ENCODE measurements at places on chromosomes 2 and 18.

GRCh38 chr2:174662859-174663258, 65.3 kb upstream of the WIPF1 start:
- no peak for DNase-seq

DNA sequence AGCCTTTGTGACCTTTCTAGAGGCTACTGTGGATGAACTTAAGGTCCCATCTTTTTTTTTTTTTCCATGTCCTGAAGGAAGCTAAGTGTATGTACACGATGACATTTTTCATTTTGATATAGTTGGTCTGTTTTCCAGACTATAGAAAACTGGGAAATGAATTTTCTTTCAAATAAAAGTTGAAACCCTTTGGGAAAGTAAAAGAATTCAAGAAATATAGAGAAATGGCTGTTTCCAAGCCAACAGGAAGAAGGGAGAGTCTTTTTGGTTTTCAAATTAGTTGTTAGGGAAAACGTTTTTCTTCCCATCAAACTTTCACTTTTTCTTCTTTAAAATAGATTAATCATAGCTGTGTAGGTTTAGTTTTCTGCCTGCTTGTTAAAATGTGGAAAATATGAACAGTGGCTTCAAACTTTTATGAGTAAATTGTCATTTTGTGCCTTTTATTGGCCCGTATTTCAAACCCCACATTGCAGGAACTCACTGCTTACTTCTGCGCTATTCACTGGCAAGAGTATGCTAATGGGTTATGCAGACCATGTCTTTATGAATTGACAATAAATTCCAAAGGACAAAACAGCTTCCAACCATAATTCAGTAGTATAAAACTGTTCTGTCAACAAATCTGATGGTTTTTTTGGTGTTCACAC, 27.7 kb upstream of the LYPD1 start:
- DNase-seq: no peak

DNA sequence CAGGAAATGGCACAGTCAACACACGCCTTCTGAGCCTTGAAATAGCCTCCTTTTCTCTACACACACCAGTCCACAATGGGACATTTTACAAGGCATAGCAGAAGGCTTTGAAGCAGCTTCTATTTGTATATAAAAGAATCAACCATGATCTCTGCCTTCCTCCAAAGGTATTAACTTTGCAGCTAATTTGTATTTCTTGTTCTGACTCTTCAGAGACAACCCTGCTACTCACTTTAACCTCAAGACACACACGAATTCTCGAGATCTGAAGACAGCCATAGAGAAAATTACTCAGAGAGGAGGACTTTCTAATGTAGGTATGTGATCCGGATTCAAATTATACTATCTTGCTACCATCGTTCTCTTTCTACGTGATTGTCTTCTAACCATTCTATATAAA, 104.6 kb downstream of the VIT start:
- DNase-seq: no peak

- no peak for DNase-seq
These were observed 17.2 kb downstream of the SNORC start for GRCh38 chr2:232887171-232887850.

GRCh38 chr2:163730556-163730955, 5.3 kb downstream of the FIGN start:
- no peak for DNase-seq

DNA sequence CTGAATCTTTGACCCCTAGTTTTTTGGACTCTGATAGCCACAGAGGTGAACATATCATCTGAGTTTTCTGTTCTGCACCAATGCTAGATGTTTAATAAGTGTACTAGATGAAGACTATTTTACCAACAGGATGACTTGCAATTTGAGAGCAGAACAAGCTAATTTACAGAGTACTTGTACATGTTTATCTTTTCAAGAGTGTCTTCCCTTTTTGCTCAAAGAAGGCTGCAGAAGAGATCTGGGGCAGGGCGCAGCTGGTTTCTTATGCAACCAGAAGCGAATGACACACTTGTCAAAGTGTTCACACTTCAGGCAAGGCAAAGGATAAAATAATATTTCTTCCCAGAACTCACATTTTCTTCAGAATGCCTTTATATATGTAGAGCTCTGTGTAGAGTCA, 86.0 kb downstream of the VWA3B start:
- no peak for DNase-seq

DNA sequence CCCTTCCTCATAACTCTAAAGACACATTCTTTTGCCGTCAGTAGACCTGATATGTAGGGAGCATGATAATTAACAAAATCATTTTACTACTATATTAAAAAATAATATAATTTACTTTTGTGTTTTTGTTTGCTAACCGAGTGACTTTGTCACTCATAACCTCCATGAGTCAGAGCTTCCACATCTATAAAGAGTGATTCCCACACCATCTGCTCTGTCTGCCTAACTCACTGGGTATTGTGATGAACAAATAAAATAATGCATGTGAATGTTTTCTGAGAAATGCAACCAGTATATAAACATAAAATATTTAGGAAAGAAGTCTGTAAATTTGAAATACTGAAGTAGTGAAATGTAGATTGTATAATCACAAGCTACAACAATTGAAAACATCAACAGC, 123.4 kb upstream of the DSEL start:
- no peak for DNase-seq

DNA sequence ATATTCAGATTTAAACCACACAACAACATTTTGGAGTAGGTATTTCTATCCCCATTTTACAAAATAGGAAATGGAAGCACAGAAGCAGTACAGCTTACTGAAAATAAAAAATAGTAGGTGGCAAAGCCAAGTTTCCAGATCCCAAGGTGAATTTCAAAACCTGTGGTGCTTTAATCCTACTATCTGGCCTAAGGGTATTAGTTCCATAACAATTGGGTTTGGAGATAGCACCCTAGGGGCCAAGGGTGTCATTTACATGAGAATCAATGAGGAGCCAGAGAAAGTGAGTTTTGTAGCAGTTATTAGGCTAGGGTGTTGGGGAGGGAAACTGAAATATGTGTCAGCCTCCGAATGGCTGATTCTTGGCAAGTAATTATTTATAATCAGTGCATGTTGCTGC, 24.9 kb downstream of the OSBPL6 start:
- DNase-seq: no peak

DNA sequence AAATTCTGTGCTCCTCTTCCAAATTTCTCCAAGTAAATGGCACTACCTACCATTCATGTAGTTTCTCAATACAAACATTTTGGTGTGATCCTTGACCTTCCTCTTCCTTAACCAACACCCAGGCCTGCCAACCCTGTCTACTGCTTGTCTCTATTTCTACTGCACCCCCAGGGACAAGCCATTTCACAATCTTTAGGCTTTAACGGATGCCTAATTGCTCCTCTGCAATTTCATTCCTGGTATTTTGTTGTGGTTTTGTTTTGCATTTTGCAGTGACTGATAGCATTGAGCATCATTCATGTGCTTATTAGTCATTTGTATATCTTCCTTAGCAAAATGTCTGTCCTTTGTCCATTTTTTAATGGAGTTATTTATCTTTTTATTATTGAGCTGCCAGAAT, 10.0 kb downstream of the FAP start:
- no peak for DNase-seq

DNA sequence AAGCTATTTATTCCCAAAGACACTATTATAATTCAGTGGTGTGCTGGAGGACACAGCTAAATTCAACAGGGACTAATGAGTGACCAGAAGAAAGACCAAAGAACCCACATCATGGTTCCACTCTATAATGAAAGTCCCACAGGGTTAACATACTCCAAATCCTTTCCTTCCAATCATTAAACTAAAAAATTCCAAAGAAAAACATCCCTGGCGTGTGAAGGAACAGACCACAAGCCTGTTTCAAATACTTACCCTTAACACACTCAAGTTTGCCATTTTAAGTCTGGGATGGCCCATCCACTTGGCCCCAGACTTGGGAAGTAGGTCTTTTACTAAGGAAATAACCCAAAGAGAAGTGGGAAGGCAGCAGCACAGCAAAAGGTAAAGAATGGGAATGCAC, 150.1 kb upstream of the CCDC150 start:
- DNase-seq: no peak

- DNase-seq: no peak
These were observed 50.4 kb downstream of the CLIP4 start for GRCh38 chr2:29165362-29166241.

DNA sequence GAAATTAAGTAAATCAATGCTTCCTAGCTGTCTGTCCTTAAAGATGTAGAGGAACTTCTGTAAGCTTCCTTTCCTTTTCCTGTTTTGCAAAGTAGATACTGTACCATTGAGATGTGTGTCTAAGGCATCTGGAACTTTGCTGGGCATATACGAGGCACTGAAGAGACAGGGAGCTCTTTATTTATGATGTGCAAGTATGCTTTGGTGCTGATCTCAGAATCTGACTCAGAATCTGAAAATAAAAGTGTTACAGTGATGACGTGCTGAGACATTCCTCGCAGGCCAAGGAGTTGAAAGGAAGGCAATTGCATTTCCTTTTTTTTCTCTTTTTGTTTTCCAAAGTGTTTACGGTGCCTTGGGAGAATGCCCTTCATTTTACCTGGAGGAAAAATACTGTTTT, 230.9 kb upstream of the RGPD4 start:
- DNase-seq: no peak

DNA sequence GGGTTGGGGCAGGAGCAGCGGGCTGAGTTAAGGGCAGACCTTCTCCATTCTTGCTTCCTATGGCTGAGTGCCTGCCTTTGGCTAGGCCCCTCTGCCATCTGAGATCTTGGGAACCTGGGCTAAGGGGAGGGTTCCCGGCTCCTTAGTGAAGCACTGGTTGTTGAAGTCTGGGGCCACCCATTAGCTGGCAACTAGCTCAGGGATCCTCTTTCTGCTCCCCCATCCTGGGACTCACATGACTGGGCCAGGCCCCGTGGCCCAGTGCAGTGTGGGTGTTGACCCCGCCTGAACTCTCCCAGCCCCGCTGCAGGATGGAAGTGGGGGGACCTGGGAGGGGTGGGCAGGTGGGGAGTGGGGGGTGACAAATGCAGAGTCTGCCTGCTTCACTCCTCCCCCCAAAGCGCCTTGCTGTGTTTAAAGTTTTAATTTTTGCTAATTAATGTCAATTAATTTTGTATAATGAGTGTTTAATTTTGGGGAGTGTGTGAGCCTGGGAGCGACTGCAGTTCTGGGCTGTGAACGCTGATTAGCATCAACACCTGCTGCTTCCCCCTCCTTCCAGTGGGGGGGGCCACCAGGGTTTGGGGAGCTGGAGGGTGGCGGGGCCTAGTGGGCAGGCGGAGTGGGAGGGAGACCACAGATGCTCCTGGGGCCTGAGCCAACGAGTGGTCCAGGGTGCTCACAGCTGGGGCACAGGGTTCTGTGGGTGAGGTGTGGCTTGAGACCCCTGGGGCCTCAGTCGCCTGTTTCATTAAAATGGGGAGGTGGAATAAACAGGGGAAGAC, 55.2 kb downstream of the EMX1 start:
- no peak for DNase-seq

DNA sequence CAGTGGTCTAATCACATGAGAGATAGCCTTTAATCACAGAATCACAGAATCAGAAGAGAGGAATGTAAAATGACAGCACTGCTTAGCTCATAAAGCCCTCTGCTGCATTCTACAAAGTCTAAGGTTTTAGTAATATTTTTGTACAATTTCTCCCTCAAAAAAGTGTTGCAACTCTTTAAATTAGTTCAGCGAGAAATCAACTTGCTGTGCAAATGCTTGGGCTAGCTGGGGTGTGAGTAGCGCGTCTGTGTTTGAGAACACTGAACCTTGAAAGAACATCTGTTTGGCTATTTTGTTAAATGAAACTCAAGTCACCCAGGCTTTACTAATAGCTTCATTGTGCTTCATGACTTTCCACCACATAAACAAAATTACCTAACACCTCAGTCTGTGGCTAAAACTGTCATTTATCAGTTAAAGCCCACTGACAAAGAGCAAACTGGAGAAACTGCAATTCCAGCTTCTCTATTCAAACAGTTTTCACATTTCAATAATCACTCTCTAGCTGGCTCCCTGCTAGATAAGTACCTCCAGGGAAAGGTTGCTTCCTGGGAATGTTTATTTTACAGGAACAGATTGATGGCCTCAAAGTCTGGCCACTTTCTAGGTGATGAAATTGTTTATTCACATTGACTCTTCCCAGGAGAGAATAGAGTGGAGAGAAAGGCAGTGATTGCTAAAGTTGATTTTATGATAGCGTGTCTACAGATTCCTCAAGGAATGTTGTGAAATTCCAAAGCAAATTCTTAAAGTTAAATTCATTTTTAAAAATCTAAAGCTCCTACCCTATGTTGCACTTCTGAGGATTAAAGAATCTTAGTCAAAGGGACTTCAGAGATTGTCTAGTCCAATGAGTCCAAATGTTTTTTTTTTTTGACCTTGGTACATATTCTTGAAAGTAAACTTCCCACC, 36.0 kb upstream of the STAT1 start:
- no peak for DNase-seq

- no peak for DNase-seq
These were observed 61.4 kb downstream of the LHCGR start for GRCh38 chr2:48694149-48694548.

- DNase-seq: no peak
These were observed 313.3 kb downstream of the AGAP1 start for GRCh38 chr2:235806986-235807750.

DNA sequence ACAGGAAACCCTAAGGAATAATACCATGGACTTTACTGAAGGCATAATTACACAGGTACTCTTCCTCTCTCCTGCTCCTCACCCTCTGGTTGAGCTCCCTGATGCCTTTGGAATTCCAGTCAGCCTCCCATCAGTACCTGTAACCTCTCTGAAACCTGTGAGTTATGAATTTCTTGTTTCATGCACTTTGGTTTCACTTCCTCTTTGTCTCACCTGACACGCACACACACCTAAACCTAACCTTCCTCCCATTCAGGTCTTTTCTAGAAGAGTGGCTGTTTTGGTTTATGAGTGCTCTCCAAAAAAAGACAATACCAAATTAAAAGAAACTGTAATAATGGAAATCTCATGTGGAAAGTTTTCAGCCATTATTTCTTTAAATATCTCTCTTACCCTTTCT, 451.3 kb upstream of the VWC2L start:
- DNase-seq: no peak

DNA sequence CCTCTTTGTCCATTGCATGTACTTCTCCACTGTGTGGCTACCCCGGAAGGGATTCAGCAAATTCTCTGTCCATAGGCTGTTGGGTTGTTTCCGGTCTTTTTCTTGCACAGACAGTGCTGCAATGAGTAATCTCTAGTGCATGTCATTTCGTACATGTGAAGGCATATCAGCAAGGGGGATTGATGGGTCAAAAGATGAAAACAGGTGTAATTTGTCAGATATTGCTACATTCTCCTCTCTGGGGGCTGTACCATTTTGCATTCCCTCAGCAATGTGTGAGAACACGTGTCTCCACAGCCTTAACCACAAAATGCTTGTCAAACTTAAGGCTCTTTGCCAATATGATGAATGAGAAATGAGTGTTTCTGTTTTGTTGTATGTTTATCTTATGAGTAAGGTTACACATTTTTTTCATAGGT, 60.5 kb downstream of the KLHL29 start:
- DNase-seq: no peak

DNA sequence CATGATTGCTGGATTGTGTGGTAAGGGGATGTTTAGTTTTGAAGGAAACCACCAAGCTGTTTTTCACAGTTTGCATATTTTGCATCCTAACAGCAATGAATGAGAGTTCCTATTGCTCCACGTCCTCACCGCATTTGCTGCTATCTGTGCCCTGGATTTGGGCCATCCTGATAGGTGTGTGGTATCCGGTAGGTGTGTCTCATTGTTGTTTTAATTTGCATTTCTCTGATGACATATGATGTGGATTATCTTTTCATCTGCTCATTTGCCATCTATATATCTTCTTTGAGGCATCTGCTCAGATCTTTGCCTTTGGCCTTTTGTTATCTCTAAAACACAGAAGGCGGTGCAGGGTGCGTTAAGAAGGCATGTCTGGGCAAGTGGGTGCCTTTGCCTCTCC, 73.3 kb downstream of the LONRF2 start:
- DNase-seq: no peak
